ENCODE measurements at places on chromosomes 4 and X.

GRCh38 chr4:10806953-10807645 lies 122.5 kb upstream of the CLNK start:
- DNase-seq = no peak

DNA sequence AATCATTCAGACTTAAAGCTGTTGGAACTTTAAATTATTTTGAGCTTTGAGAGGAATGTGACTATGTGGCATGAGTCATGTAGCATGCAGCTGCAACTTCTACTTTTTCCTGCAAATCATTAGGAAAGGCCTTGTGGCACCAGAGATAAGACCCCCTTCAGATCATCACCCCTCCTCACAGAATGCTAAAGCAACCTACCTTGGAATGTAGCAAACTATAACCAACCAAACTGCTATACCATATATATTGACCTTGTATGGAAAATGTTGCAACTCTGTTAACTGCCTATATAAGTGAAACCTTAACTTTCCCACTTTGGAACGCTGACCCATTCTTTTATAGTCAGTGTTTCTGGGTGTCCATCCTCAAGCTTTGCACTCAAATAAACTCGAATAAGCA lies 32.0 kb downstream of the ATXN3L start:
- no peak for DNase-seq

- no peak for DNase-seq
These were observed 10.6 kb upstream of the PUDP start for GRCh38 chrX:7158468-7158990.

- no peak for DNase-seq
These were observed 249.8 kb upstream of the MAD2L1 start for GRCh38 chr4:120316416-120316815.

DNA sequence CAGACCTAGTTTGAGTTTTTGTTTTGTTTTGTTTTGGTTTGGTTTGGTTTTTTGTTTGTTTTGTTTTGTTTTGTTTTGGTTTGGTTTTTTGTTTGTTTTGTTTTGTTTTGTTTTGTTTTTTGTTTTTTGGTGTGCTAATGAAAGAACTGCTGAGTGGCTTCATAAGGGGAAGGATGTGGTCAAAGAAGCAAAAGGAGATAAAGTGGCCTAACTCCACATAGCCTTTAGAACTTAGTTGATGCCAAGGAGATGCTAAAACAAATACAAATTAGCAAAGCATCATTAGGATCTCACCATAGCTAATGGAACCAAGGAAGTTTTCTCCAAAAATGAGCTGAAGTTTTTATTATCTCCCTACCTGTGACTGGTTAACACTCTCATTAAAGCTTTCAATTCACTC lies 44.6 kb upstream of the TMEM164 start:
- DNase-seq = no peak

GRCh38 chrX:20513185-20513584 lies 246.5 kb upstream of the RPS6KA3 start:
- DNase-seq = no peak

GRCh38 chr4:20251031-20251795 lies 492 bp upstream of the SLIT2 start:
- DNase-seq = no peak
